Stimulated activated CD4-positive, alpha-beta T cell treated with anti-CD3 and anti-CD28 coated beads, Interleukin-1b, Interleukin-23, amount 100 ng/mL, for 1 hour (primary cell): ENCODE measurements at places on chromosomes 7 and 10.

DNA sequence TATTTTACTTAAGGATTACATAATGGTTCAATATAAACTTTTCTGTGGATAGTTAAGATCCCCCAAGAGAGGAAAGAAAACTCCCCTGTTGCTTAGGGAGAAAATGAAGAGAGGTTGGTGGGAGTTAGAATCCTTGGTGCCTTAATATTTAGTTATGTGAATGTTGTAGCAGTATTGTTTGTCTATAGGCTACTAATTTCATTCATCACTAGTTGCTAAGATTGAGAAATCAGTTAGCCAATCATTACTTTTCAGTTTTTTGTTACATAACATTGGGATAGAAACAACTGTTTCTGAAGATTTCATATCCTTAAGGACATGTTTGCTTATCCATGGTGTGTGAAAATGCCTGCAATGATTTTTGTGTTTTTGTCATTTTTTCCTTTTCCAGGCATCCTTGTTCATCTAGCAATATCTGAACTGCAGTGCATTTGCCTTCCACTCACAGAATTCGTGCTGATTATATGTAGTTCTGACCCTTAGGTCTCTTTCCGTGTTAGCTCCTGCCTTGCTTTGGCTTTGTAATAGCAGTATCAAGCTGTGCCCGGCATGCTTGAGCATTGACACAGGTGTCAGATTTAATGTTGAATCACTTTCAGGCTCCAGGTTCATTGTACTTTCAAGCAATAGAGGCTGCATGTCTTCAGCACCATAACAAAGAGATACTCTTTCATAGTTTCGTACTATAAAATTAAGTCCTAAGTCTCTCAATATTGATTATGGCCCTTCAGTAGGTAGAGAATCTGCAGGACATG is 85.0 kb downstream of the PODXL start:
- DNase-seq = no peak

DNA sequence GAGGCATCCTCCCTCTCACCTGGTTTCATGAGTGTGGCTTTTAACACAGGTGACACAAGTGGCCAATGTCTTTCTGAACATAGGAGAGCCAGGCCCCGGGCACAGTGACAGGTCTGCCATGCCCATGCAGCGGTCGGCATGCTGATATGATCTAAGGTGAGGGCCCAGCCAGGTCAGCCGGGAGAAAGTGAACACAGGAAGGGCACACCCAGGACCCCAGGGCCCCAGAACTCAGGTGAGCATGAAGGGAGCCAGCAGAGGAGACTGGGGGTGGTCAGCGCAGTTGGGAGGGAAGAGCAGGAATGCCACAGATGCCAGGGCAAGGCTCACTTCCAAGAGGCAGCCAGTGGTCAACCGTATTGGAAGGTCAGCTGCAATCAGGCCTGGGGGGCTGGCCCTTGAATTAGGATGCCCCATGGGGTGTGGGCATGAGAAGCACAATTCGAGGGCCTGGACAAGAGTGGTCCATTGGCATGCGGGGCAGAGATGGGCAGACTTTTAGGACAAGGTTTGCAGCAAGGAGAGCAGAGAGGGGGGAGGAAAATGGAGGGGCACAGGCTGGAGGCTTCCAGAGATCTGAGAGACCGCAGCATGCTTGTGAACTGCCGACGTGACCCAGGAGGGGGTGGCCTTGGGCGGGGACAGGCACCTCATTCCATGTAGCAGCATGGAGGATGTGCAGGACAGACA is 3.9 kb upstream of the INPP5A start:
- no peak for DNase-seq

DNA sequence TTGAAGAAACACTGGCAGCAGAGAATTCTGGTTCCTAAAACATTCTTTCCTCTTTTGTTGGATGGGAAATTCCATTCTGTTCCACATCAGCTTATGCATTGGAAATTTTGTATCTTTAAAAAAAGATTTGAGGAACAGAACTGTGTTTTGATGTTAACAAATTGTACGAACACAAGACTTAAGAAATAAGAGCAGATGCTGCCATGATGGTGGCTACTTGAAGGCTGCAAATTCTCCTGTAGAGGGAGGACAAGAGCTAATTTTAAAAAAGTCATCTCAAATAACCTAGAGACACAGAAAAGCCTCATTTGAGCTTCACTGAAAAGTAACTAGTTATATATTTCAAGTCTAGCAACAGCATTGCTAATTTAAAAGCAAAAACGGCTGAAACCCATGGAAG is 29.8 kb downstream of the NDUFB2 start:
- DNase-seq = no peak

- DNase-seq = no peak
These were observed 20.1 kb downstream of the LDB3 start for GRCh38 chr10:86688398-86688921.

DNA sequence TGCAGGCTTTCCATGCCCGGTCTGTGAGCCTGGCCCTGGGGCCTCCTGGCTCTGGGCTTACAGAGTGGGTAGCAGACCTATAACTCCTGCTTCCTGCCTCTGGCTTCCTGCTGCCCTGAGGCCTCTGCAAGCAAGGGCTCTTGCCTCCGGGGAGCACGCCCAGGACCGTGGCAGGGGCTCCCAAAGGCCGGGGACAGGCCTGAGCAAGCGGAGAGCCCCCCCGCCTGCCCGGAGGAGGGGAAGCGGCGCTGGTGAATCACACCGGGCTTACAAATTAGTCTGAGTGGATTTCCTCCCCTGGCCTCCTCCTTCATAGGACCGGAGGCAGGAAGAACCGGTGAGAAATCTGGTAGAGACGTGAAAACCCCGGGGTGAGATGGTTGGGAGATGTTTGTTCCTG is 1.5 kb upstream of the MYL10 start:
- DNase-seq = no peak

- no peak for DNase-seq
These were observed 218.0 kb downstream of the PHF14 start for GRCh38 chr7:11191574-11192220.

- DNase-seq = no peak
These were observed 163.1 kb upstream of the AGR3 start for GRCh38 chr7:17044861-17045260.

DNA sequence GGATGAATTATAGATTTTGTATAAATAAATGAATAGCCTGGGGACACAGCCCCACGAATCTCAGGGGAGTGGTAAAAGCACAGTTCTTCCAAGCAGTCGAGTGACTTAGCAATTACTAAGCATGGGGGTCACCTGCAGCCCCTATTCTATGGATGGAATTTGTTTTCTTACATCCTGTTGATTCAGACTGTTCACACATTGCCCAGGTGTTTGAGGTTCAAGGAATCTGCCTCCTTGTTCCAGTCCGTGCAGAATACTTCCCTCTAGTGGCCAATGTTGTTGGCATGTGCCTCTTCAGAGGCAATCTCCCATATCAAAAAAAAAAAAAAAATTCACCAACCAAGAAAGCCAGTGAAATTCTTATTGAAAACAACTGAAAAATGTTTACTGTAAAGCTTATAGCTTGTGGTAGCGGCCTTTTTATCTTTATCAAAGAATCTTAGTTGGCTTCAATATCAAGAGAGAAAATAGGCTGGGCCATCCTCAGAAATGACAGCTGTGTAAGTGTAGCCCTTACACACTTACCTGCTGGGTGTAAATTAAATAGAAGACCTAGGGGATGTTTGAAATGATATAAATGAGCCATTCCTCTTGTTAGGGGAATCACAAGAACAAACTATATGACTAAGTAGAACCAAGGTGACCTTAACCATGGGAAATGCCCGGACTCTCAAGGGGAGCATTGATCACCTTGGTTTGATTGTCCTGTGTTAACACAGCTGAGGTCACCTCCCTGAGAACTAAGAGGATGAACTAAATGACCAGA is 7.8 kb downstream of the LIPM start:
- DNase-seq = no peak

DNA sequence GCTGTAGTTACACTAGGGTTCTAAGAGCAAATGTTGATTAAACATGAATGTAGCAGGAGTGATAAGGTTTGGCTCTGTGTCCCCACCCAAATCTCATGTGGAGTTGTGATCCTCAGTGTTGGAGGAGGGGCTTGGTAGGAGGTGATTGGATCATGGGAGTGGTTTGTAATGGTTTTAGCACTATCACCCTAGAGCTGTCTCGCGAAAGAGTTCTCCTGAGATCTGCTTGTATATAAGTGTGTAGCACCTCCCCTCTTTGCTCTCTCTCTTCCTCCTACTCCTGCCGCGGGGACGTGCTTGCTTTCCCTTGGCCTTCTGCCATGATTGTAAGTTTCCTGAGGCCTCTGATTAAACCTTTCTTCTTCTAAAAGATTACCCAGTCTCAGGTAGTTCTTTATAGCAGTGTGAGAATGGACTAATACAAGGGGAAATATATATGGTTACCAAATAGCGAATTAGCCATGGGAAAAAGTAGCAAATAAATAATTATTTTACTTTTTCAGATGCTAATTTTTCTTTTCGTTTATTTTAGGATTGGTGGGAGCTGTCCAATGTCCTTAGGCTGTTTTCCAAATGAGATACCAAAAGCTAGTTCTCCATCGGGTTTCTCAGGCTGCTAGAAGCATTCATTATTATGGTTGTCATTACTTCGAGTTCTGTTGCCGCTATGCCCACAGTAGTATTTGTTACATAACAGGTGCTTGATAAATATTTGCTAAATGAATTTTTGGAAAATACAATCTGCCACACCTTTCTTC is 58.7 kb downstream of the PTEN start:
- DNase-seq = no peak
